NCI-H774 (cell line): ENCODE measurements at places on chromosomes 2 and 18.

DNA sequence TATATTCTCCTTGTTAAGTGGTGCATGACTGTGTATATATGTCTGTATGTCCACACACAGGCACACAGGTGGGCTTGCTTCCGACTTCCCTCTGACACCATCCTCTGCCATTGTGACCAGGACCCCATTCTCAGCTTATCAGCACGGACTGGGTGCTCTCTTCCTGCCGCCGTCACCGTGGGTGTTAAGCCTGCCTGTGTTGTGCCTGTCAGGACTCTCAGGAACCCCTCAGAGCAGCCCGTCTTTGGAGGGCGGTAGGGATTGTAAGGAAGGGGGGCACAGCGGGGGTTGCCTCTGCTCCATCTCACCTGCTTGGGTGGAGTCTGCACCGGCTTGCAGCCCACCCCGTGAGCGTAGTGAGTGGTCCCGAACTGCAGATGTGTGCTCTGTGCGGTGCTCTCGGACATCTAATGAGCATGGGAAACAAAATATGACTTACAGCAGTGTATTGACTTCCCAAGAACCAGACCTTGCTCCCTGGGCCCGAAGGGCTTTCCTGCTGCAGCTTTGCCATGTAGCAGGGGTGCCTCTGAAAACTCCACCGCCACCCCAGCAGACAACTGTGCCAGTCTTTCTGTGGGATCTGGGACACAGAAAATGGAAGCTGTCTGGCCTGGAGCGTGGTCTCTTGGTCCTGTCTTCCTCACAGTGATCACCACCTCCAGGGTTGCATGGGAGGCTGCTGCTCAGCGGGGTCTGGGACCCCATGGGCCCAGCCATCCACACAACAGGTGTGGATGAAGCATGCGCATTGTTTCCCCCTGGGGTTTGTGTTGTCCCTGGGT is 58.9 kb downstream of the SH3RF3 start:
- no peak for DNase-seq

DNA sequence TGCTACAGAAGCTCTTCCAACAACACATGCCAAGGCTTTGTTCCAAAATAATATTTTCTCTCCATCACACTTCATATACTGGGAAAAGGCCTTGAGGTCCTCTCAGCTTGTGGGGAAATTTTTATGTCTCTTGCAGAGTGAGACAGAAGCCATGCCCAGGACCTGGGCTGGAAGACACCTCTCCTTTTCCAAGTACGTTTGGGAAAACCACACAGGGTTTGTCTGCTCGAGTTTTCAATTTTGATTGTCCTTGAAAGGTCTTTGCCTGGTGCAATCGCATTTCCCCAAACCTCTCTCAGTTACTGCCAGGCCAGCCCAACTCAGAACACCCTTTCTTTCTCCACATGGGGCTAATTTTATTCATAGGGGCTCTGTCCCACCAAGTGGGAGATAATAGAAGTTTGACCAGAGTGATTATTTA is 272.2 kb downstream of the OSR1 start:
- DNase-seq: no peak

GRCh38 chr2:47534179-47534919 is 131.4 kb downstream of the MSH2 start:
- no peak for DNase-seq

GRCh38 chr2:81283081-81283480 is 978.5 kb upstream of the LRRTM1 start:
- no peak for DNase-seq

GRCh38 chr18:67845035-67845434 is 328.5 kb upstream of the DSEL start:
- no peak for DNase-seq

DNA sequence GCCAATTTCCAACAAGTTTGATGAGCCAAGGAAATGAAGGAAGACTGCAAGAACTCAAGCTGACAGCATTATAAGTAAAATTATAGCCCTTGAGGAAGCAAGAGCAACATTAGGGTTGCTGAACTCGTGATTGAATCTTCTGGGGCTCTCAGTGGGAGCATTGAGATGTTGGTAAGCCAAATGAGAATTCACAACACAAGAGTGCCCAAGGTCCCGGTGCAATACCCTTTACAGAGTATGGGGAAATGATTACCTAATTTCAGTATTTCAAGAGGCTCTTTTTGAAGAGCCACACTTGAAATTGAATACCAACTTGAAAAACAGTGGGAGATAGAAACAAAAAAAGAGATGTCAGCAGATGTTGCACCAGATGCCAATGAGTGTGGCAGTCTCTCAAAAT is 554.5 kb downstream of the STK39 start:
- DNase-seq: no peak

DNA sequence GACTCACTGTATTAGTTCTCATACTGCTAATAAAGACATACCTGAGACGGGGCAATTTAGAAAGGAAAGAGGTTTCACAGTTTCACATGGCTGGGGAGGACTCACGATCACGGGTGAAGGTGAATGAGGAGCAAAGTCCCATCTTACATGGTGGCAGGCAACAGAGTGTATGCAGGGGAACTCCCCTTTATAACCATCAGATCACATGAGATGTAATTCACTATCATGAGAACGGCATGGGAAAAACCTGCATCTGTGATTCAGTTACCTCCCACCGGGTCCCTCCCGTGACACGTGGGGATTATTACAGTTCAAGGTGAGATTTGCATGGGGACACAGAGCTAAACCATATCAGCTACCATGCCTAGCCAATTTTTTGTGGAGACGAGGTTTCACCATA is 168.2 kb downstream of the NEDD4L start:
- no peak for DNase-seq

DNA sequence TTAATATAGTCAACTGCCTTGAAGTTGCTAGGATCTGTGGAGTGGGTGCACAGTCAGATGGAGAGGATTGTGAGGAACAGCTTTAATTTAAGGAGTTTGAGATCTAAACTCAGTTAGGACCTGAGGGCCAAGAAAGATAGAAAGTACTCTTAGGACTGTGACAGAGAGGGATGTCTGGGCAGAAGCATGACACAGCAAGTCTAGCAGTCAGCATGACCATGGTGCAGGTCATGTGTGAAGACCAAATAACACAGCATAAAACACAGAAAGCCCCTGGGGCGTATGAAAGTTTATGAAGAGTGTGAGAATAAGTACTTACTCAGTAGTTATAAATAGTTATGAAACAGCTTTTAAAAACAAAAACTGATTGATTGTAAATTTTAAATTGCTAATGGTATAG is 107.2 kb downstream of the GALNT1 start:
- DNase-seq: no peak

DNA sequence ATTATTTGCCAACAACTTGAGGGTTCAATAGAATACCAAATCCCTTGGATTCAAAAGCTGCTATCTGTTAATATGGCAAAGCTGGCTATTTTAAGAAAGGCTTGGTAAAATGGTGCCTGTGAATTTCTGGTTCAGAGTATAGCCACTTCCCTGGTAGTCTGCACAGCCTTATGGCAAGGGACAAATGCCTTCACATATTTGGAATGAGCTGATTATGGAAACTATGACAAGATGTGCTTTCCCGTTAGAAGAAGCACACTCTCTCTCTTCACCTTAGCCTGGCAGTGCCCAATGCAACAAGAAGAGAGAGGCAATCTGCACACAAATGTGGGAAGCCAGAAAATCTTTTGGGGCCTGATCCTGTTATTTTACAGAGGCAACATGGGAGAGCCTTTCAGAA is 47.5 kb upstream of the MAP3K20 start:
- no peak for DNase-seq

DNA sequence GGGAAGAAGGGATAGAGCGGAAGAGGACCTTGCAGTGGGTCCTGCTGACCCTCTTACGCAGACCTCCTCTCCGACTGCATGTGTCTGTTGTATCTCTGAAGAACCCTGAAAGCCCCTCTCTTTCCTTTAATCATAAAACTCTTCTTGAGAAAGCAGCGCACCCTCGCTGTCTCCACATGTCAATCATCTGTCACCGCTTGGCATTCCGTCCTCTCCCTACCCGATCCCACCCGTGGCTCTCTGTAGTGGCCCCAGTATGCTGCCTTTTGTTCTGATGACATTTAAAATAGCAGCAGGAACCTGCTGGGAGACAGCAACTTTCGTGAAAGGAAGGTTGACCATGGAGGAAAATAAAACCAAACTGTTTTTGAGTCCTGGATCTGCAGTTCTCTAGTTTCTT is 582.9 kb upstream of the SALL3 start:
- DNase-seq: no peak

DNA sequence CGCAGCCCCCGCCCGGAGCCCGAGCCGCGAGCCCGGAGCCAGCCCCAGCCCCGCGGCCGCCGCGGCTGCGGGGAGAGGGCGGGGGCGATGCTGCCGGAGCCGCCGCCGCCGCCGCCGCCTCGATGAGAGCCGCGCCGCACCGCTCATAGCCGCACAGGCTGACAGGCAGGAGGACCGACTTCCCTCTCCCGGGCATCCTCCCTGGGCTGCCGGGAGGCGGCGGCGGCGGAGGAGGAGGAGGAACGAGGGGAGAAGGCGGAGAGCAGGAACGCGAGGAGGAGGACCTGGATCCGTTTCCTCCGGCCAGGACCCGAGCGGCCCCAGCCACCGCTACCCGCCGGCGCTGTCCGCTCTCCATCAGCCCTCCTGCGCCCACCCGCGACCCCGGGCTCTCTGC is 370 bp downstream of the KLHL29 start:
- no peak for DNase-seq

GRCh38 chr2:158112992-158113391 is 11.3 kb downstream of the UPP2 start:
- DNase-seq: no peak

- no peak for DNase-seq
Measured at GRCh38 chr18:21741562-21742314, 1.1 kb downstream of the MIB1 start.
